ENCODE measurements at places on chromosomes 2 and 18.

DNA sequence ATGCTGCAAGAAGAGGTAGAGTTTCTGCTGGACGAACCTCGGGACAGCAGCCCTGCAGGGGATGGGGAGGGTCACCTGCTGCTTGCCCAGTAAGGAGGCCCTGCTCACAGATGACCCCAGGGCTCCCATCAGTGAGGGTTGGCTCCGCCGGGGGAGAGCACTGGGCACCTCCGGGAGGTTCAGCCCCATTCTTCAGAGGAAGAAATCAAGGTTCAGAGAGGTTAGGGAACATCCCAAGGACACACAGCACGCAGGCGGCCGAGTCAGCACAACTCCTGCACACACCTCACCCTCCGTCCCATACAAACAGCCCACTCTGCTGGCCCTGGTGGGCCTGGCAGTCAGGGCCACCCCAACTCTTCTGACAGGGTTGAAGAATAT, 11.7 kb upstream of the CCDC74B start:
- DNase-seq, result no peak

- DNase-seq, result no peak
Measured at GRCh38 chr18:23141104-23141999, 6.1 kb downstream of the CABLES1 start.

GRCh38 chr2:159134979-159135378, 151.5 kb downstream of the WDSUB1 start:
- DNase-seq, result no peak

GRCh38 chr18:75244351-75245313, 34.0 kb downstream of the TSHZ1 start:
- DNase-seq, result no peak

DNA sequence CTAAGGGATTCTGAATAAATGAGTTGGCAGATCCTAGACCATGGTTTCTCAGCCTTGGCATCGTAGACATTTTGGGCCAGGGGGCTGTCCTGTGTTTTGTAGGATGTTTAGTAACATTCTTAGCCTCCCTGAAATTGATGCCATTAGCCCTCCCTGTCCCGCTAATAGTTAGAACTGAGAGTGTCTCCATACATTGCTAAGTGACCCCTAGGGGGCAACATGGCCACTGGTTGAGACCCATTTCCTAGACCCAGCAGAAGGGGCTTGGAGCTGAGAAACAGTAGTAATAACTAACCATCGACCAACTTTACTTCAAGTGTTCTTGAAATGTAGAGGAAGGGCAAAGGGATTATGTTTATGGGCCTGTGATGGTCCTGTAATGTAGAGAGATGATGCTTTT, 40.8 kb downstream of the KCMF1 start:
- DNase-seq, result no peak

DNA sequence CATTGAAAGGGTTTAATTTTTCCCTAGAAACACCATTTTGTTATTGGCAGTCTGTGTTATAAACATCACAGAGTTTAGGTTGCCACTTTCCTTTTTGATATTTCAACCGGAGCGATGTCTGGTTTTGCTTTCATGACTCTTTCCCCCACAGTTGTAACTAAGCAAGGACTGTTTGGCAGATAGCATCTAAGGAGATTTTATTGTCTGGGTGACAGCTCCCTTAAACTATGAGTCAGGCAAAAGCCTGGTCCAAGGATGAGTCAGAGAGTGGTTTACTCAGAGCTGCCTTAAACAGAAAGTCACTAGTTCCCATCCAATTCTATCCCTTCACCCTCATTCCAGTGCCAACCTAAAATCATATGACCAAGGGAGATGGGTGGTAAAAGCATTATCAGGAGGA, 341.6 kb upstream of the VWC2L start:
- peak; percentile 61 for DNase-seq

DNA sequence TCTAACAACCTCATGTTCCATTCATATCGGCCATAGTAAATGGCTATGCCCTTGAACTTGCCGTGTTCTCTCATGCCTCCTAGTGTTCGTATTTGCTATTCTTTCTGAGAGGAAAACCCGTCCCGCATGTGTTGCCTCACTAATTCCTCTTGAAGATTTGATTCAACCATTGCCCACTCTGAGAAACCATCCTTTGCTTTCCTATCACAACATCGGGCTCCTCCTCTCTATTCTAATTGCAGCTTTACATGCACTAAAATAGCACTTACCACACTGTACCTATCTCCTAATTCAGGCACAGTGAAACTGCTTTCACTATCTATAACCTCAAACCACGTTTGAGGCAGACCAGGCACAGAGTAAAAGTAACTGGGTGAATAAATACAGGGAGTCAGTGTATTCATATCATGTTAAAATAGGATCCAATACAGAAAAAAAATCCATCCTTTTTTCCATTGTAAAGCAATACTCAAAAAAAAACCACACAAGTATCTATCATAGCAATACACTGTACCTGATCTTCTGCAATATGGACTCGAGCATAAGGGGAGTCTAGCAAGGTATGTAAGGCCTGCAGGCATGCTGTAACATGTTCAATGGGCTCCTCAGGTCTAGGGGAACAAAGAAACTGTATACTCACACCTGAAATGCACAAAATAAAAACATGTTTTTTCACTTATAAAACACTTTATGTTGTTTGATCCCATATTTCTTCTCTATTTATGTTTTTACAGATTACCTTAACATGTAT, 39.0 kb upstream of the STRN start:
- peak; percentile 38 for DNase-seq

GRCh38 chr2:73772819-73773218, 7.1 kb downstream of the DUSP11 start:
- DNase-seq, result no peak

DNA sequence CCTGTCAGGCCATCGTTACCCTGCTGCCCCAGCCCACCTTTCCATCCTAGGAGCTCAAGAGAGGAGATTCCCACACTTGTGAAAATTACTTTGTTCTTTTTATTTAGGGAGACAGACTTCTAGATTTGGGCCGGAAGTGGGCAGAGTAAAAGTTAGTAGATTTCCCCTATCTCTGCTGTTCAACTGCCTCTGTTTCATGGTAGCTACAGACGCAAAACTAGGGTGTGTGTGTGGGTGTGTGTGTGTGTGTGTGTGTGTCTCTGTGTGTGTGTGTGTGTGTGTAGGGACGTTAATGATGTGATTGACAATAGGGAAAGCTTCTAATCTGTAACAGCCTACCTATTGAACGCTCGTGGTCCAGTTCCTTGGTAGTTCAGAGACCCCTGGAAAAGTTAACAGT, 438 bp downstream of the PSMA8 start:
- no peak for DNase-seq

Data from activated CD4-positive, alpha-beta T cell treated with anti-CD3 and anti-CD28 coated beads, Interleukin-2, Interleukin-4, amounts not matched to agents 100 ng/mL and 50 ng/mL, durations not matched to agents 16 hours and 8 hours (primary cell).